Smooth muscle cell of the brain vasculature (primary cell): ENCODE measurements at places on chromosomes 5 and 9.

GRCh38 chr9:10479172-10479571 lies 133.6 kb downstream of the PTPRD start:
- DNase-seq: no peak

- DNase-seq: no peak
Measured at GRCh38 chr9:99720455-99721050, 101.1 kb upstream of the NR4A3 start.

DNA sequence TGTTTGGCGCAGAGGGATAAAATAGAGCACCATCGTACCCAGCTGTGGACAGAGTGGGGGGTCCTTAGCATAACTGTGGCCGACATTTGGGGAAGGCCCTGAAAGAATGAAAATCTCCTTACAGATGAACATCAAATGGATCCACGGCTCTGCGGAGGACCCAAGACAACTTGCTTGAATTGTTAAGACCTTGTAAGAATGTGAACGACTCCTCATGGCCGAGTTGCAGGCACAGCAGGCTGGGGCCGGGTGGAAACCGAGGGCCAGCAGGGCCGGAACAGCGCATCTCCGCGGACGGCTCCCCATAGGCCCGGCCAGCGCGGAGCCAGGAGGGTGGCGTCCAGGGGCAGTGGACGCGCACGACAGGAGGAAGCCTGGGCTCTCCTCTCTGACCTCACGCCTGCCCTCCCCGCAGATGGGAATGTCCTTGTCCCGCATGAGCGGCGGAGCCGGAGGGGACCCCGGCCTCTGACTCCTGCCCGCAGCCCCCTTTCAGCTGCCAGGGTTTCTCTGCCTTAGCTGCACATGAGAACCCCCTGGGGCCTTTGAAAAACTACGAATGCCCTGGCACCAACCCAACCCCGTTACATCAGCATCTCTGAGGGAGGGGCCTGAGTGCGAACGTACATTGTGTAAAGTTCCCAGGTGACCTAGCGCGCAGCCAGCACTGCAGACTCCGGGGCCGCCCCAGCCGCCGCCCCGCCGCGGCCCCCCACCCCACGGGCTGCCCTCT lies 36.2 kb upstream of the PTCH1 start:
- no peak for DNase-seq

- DNase-seq: no peak
Measured at GRCh38 chr5:124310453-124310852, 436.0 kb downstream of the ZNF608 start.

- no peak for DNase-seq
Measured at GRCh38 chr5:95684361-95684760, 1.6 kb upstream of the SPATA9 start.

GRCh38 chr5:90472783-90473395 lies 1.7 kb downstream of the MBLAC2 start:
- DNase-seq: no peak

GRCh38 chr5:76074487-76075065 lies 8.6 kb upstream of the SV2C start:
- DNase-seq: no peak

DNA sequence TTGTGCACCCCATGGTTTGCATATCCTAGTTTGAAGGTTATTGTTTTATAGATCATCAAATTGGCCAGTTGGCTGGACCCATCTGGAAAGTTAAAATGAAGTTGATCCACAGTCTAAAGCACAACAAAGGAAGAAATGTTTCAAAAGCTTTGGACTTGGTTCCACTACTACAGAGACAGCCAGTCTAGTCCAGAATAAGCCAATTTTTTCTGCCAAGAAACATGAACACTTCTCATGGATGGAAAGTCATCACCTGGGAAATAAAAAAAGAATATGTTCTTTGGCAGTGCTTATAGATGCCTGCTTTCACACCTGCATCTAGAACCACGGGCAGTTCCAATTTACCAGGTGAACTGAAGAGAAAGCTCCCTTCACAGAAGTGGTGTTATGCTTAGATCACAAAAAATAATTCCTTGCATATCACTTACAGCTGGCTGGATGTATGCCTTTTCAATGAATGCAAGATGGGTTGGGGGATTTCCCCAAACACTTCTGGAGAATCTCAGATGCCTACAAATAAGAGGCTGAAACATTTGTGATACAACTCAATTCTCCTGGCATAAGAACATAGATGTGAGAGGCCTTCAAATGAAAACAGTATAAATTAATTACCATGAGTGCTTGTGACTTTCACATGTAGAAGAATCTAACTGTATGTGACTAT lies 26.9 kb downstream of the C9 start:
- DNase-seq: no peak

DNA sequence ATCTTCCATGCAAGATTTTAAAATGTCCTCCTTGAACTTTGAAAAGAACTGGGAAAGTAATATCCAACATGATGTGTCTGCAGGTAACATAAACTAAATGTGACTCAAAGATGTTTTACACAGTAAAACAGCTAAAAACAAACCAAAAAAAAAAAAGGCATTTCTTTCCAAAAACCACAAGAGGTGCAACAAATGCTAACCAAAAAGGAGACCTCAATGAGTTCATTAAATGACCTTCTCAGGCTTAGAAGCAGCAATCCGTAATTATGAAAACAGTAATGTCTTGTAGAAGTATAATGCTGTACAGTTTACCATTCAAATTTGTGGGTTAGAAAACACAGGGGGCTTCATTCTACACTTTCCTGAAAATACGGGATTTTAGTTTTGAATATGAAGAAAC lies 2.5 kb downstream of the RNF145 start:
- no peak for DNase-seq

DNA sequence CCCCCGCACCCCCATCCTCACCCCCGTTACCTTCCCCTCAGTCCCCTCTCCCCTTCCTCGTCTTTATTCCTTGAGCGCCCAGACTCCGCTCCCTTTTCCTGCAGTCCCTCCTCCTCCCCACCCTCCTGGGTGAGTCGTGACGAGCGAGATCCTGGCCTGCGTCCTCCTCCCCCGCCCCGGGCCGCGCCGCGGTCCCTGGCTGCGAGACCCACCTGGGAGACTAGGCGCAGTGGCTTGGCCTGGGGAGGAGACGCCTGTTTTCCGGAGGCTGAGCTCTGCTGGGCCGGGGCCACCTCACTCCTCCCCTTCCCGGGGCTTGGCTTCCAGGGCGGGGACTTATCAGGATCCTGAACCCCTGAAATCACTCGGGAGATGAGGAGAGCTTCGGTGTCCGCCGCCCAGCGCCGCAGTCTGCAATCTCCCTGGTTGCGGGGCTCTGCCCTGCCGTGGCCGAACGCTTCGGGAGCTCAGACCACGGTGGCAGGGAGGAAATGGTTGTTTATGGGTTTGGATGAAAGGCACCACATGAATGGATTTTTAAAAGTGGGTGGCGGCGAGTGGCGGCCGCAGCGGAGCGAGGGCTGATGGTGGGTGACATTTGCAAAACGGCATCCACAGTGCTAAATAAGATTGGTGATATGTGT lies 984 bp downstream of the STXBP1 start:
- DNase-seq: no peak

DNA sequence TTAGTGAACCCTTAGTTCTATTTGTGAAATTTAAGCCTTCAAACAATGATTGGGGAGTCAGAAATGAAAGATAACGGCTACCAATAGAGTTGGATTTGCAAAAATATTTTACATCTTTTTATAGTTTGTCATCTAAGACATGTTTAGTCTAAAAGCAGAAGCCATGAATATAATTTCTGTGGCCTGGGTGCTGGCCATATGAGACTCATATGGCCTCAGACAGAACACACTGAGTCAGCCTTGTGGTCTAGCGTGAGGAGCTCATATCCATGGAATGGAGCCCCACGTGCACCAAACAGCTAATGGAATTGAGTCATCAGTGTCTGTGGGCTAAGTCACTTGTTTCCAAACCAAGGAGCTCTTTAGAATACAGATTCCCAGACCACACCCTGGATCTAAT lies 240.7 kb upstream of the NREP start:
- peak; percentile 47 for DNase-seq

DNA sequence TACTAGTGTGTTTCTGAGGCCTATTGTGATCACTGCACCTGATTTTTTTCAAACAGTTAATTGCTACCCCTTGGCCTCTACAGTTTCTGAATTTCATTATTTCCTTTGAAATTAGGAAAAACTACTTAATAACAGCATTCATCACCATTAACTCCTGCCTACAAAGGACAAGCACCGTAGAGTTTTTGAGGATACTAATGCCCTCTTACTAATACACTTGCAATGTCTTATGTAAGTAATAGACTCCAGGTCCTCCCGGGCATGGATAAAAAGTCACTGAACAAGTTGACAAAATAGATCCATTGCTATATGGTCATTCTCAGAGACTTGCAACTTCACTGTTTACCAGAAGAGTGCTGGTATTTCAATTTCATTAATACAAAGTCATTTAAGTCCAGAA lies 1172.5 kb downstream of the CDH12 start:
- no peak for DNase-seq

GRCh38 chr5:79183617-79184016 lies 52.3 kb upstream of the JMY start:
- no peak for DNase-seq

DNA sequence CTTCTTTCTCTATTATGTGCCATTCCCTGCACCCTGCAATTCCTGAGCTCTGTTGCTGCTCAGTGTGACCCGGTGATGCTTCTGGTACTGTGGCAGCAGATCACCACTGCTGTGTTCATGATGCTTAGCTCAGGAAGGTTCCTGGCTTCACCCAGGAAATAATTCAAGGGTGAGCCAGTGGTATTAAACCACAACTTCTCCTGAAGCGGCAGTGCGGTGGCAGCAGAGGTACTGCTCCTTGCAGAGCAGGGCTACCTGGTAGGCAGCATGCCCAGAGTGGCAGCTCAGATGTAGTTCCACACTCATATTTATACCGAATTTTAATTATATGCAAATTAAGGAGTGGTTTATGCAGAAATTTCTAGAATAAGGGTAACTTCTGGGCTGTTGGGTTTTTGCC lies 213.8 kb upstream of the ZNF608 start:
- DNase-seq: no peak

- DNase-seq: no peak
Measured at GRCh38 chr5:132470010-132470392, 20.6 kb downstream of the IRF1 start.

GRCh38 chr5:168471785-168472184 lies 14.5 kb upstream of the RARS1 start:
- DNase-seq: no peak

GRCh38 chr5:3077684-3078083 lies 326.2 kb upstream of the IRX2 start:
- no peak for DNase-seq

- DNase-seq: no peak
Measured at GRCh38 chr9:71910650-71911060, 338 bp downstream of the ABHD17B start.
